ENCODE measurements at places on chromosomes 4 and X. TPM values are rescaled to one million over a fixed set of nuclear protein-coding genes. Genes with fewer than 3 reads are reported as not detected.

Gene ZNF827
- total RNA-seq, result 9.5 TPM

Gene PHOX2B
- total RNA-seq, result not detected

Gene LAP3
- total RNA-seq, result 85.8 TPM

Gene KLHL8
- 10.6 TPM for total RNA-seq

Gene PDCL2
- total RNA-seq, result not detected

Gene BEND4
- not detected for total RNA-seq

Gene RIBC1
- 0.28 TPM for total RNA-seq

Gene NWD2
- not detected for total RNA-seq

Gene PAK3
- total RNA-seq, result 0.81 TPM

Gene TNMD
- 1.4 TPM for total RNA-seq

Gene MAGEC3
- total RNA-seq, result not detected

Gene PLXNB3
- total RNA-seq, result 5.3 TPM

Gene BTC
- total RNA-seq, result 0.23 TPM

Gene KCNE5
- not detected for total RNA-seq

Gene PITX2
- total RNA-seq, result 0.19 TPM

Gene FGFBP1
- total RNA-seq, result not detected

Gene RENBP
- total RNA-seq, result 9.5 TPM

Gene ADRA2C
- total RNA-seq, result 5.0 TPM

Gene ENPEP
- total RNA-seq, result 6.3 TPM

Gene CITED1
- not detected for total RNA-seq

Gene RBM47
- total RNA-seq, result 3.5 TPM

Gene EDA
- total RNA-seq, result 5.4 TPM

Gene AMER1
- 3.8 TPM for total RNA-seq

Gene C4orf50
- total RNA-seq, result not detected

Gene NDP
- 0.21 TPM for total RNA-seq

Gene TGIF2LX
- total RNA-seq, result not detected

Gene GASK1B
- 108 TPM for total RNA-seq

Gene GRIA3
- 0.24 TPM for total RNA-seq

Gene RAB41
- total RNA-seq, result not detected

Gene MCTS1
- total RNA-seq, result 17.6 TPM

Gene HS6ST2
- total RNA-seq, result not detected

Gene ARR3
- total RNA-seq, result not detected

Gene MAOA
- total RNA-seq, result 104 TPM

Gene ASB11
- total RNA-seq, result 78.3 TPM

Gene XPNPEP2
- total RNA-seq, result 0.19 TPM

Gene PDE6B
- total RNA-seq, result 6.6 TPM

Gene STPG2
- total RNA-seq, result not detected

Gene DTHD1
- not detected for total RNA-seq

Gene SLITRK4
- 3.1 TPM for total RNA-seq

Gene LNX1
- 3.4 TPM for total RNA-seq

Gene ASB12
- 2.9 TPM for total RNA-seq

Gene RAB40A
- not detected for total RNA-seq

Gene CABS1
- not detected for total RNA-seq

Gene RNF175
- 0.51 TPM for total RNA-seq

Gene BMP3
- total RNA-seq, result not detected

Gene FAAH2
- total RNA-seq, result not detected

All from heart left ventricle (tissue), 16 donors.